ENCODE measurements at places on chromosomes 11 and 22.
A peak's percentile ranks its signal among the peaks of the same experiment; 100 is the strongest.

- DNase-seq, result no peak
Measured at GRCh38 chr11:70220920-70221319, 17.8 kb downstream of the FADD start.

- no peak for DNase-seq
Measured at GRCh38 chr11:15095736-15096228, 18.9 kb upstream of the INSC start.

- DNase-seq, result no peak
Measured at GRCh38 chr11:19631712-19632498, 80.7 kb upstream of the NAV2 start.

DNA sequence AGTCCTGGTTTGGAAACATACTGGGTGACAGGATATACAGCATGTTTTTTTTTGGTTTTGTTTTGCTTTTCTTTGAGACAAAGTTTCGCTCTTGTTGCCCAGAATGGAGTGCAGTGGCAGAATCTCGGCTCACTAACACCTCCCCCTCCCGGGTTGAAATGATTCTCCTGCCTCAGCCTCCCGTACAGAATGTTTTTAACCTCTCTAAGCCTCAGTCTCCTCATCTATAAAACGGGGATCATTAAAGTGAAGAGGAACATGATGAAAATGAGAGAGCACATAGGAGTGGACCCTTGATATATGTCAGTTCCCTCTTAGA is 28.1 kb upstream of the SCARF2 start:
- no peak for DNase-seq

- no peak for DNase-seq
Measured at GRCh38 chr11:59815754-59816153, 5.2 kb upstream of the MRPL16 start.

DNA sequence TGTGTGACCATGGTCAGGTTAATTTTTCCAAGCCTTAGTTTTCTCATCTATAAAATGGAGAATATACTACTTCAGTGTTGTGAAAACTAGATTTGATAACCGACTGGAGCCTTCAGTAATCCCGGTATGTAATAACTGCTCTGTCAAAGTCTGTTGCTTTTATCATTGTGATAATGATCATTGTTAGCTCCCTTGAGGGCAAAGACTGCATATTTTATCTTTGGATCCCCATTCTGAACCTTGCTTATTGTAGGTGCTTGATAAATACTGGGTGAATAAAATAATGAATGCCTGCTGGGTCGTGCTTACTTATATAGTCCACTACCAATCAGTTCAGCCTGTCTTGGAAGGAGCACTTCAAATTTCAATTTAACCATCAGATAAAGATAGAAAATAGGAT is 105.3 kb downstream of the ARFGAP2 start:
- no peak for DNase-seq

DNA sequence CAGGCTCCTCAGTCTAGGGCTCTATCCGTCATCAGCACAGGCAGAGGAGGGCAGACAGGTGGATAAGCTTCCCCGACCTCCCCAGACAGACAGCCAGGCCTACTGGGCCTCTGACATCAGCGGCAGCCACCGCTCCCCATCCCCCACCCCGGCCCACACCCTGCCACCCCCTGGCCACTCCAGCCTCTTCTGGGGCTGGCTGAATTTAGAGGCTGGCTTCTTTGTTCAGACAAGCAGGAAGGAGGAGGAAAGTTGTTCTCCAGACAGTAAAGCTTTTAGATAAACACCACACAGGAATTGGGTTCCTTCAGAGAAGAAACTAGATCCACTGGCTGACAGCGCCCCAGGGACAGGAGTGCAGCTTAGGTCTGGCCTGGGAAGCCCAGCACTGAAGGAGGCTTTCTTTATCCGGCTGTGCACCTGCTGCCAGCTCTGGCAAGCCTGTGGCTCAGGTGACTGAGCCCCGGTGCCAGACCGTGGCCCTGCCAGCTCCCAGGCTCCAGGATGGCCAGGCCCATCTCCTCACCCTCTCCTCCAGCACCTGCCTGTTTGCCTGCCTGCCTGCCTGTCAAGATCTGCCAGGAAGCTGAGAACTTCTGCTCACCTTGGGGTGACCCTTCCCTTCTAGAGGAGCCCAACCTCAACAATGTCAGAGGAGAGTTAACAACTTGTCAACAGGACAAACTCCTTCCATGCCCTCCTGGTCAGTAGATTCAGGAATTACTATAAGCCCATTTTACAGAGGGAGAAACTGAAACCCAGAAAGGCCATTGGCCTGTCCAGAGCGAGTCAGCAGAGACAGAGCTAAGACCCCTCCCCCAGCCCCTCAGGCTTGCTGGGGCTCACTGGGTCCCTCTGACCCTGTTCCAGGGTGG is 44.0 kb upstream of the KLHL35 start:
- DNase-seq, result no peak

DNA sequence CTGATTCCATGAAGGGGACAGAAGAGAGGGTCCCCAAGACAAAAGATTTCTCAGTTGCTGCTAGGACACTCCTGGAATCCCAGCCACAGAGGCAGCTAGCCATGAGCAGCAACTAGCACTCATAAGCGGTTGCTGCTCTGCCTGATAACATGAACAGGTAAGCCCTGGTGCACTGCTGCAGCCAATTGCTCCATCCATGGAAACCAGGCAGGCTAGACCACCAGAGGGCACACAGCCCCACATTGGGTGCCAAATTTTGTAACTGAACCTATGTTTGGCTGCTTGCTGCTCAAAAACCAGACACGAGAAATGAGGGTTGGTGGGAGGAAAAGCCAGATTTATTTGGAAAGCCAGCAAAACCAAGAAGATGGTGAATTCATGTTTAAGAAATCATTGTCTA is 21.9 kb upstream of the QSER1 start:
- no peak for DNase-seq

DNA sequence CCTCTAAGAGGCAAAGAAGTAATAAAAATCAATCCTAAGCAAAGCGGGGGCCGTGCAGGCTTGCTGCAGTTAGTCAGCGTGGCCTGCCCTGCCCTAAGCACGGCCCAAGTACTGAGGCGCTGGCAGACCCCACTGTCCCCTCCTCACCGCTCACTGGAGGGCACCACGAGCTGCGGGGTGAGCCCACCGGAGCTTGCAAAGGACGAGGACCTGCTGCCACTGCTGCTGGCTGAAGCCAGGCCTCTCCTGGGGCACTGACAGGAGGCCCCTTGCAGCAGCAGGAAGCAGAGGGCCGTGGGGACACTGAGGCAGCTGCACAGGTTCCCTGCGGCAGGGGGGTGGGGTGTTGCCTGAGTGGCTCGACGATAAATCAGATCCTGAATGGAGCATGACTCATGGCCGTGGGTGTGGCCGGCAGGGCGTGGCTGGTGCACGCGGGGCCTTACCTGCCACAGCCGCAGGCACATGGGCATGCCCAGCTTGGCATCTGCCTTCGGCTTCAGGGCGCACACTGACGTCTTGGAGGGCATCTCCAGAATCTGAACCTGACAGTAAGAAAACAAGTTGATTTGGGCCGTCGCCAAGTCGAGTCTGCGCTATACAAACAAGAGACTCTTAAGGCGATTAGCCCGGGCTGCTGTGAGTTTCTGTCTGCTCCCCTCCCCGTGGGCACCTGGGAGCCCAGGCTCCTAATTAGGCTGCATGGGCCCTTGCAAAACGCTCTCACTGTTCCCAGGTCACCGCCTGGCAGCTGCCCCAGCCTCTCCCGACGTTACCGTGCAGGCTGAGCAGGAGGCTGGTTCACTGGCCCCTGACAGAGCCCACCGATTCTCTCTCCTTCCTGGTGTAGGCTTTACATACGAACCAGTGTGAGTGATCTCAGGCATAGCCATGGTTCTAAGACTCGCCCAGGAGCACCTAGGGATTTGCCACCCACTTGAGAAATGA is 45.9 kb downstream of the TBX1 start:
- DNase-seq, result no peak

DNA sequence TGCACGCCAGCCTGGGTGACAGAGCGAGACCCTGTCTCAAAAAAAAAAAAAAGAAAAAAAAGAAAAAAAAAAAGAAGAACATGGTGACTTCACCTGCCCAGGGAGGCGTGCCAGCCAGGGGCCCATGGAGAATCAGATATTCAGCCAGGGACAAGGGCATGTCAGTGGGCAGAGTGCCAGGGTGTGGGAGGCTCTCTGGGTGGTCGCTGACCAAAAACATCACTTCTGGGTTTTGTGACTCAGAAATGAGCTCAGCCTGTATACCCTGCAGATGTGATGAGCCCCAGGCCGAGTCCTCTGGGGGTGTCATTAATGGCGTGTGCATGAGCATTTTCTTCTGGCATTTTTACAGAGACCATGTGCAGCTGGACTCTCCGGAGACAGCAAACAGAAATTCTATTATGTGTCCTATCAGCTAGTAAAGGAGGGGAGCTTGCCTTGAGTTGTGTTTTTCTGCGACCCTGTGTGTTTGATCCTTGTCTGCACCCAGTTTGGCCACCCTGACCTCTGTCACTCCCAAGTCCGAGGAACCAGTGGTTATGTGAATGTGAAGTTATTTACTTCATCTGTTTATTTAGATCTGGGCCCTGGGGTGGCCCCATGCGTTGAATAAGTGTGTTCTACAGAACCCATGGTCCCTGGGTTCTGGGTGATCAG is 53.6 kb downstream of the BCR start:
- no peak for DNase-seq

DNA sequence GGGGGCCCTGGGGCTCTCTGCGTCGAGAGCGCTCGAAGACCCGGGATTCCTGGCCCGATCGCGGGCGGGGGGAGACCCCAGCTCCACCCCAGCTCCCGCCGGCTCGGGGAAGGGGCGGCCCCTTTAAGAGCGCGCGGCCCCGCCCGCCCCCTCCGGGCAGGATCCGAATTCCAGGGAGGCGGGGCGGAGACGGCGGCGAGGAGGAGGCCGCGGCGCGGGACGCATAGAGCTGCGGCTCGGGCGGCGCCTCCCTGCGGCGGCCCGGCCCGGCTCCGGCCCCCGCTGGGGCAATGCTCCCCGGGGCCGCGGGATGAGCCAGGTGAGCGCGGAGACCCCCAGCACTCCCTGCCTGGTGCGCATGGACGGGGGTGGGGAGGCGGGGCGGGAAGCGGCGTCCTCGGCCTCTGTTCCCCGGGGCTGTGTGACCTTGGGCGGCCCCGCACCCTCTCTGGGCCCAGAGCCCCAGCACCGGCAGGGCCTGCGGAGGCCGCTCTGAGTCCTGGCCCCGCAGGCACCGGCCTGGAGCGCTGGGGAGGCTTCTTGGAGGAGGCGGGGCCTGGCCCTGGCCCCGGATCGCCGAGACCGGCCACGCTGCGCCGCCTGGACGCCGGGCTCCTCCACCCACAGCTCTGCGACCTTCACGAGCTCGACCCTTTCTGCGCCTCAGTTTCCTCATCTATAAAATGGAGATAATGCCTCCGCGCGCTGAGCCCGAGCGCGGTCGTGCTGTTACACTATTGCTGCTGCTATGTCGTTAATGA is 565 bp downstream of the GAS2L1 start:
- DNase-seq, result peak; percentile 60

DNA sequence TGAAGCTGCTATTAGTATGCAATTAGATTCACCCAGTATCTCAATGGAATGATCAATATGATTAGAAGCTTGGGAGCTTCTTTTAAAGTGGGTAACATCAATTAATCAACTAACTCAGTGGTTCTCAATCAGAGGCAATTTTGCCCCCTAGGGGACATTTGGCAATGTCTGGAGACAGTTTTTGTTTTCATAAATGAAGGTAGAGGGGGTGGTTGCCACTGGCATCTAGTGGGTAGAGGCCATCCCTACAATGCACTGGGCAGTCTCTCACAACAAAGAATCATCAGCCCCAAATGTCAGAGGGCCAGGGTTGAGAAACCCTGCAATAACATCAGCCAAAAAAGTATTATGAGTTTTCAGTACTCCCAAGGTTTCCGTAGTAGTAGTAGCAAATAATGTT is 5.9 kb upstream of the AMOTL1 start:
- no peak for DNase-seq

GRCh38 chr11:8834379-8834778 is 76.6 kb upstream of the AKIP1 start:
- no peak for DNase-seq

DNA sequence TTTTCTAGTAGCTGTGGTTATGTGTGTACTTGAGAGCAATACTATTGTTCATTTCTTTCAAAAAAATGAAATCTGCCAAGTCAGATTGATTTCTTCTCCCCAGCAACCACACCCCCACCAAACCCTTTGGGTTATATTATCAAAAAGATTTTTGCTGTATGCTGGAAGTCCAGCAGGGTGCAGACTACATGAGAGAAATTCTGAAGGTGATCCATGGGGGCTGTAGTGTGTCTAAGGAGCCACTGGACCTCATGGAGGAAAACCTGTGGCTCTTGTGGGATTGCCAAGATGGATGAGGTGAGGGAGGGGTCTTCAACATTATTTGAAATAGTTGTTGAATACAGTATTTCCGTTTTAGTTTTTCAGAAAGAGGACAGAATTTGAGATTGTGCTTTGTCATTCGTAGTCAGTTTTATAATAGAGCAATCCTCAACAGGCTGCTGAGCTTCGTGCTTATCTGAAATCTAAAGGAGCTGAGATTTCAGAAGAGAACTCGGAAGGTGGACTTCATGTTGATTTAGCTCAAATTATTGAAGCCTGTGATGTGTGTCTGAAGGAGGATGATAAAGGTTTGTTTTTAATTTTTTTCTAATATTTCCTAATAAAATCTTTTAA is 3.1 kb downstream of the EIF3M start:
- no peak for DNase-seq

Measured in right renal pelvis (tissue), 4 donors.